ENCODE measurements at places on chromosomes 13 and 19.

DNA sequence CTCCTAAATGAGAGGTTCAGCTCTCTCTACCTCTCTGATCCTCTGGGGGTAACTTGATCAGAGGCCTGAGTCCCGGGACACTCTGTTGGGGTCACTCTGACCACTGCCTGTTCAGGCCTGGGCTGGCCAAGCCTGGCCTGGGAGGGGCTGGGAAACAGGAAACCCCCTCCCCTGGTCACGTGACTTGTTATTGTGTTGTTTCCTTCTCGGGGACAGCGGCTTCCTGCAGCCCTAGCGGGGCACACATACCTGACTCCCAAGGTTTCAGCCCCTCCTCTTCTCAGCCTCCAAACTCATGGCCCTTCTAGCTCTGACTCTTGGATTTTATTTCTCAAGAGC, at the start of gene USHBP1:
Gene USHBP1, minus strand, starts transcription at position 105 of the 339 bp plus-strand sequence. CDS start 446 bp downstream, outside the sequence.
- DNase-seq, result no peak

- DNase-seq, result peak; percentile 6
Measured at GRCh38 chr19:56566904-56567273, 379 bp upstream of the ZNF470 start.

- DNase-seq, result no peak
Measured at GRCh38 chr13:52319876-52320275, 86.1 kb downstream of the THSD1 start.

- no peak for DNase-seq
Measured at GRCh38 chr13:43784496-43784895, 2.3 kb downstream of the ENOX1 start.

- DNase-seq, result no peak
Measured at GRCh38 chr13:41658057-41658661, 200.8 kb downstream of the RGCC start.

GRCh38 chr13:99258210-99258860, at the start of gene GPR18:
Gene GPR18, minus strand, starts transcription at chr13:99258379. Its CDS starts 2,507 bp downstream, at chr13:99255872.
- DNase-seq, result no peak

DNA sequence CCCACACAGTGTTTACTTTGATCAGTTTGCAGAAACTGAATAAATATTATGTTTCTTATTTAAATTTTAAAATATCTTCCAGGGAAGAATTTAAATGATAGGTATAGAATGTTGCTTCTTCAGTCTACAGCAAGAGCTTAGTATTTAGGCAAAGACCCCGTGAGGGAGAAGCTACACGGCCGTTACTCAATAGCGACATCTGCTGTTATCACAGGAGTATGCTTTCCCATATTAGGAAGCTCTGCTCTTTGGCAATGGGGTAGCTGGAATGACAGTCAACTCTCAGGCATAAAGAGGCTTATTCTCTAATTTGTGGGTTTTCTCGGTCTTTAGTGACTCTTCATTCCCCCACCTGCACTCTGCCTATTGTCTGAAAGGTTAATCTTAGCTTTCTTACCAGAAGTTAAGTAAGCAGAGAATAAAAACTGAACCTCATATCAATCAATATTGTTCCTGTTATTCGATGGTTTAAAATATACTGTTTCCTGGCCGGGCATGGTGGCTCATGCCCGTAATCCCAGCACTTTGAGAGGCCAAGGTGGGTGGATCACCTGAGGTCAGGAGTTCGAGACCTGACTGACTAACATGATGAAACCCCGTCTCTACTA, 13.2 kb upstream of the LHFPL6 start:
- peak; percentile 2 for DNase-seq

GRCh38 chr19:13430790-13431582, 75.3 kb downstream of the CACNA1A start:
- DNase-seq, result peak; percentile 12

GRCh38 chr19:54107876-54108490, 5.3 kb downstream of the NDUFA3 start:
- no peak for DNase-seq

- DNase-seq, result no peak
Measured at GRCh38 chr19:1819341-1820255, 7.5 kb upstream of the ATP8B3 start.

DNA sequence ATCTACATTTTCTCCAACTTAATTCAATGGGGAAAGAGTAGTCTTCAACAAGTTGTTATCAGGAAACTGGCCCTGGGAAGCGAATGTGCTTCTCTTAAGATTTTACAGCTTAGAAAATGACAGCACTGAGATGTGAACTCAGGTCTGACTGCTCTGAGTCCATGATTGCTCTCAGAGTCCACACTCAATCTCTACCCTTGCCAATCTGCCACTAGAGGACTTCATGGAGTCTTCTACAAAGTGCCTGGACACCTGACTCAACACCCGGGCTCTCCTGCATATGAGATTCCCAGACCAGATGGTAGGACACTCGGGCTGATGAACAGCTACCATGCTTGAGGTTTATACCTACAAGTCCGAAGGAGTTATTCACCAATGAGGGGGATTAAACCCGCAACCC, 74.8 kb downstream of the ABCC4 start:
- no peak for DNase-seq

DNA sequence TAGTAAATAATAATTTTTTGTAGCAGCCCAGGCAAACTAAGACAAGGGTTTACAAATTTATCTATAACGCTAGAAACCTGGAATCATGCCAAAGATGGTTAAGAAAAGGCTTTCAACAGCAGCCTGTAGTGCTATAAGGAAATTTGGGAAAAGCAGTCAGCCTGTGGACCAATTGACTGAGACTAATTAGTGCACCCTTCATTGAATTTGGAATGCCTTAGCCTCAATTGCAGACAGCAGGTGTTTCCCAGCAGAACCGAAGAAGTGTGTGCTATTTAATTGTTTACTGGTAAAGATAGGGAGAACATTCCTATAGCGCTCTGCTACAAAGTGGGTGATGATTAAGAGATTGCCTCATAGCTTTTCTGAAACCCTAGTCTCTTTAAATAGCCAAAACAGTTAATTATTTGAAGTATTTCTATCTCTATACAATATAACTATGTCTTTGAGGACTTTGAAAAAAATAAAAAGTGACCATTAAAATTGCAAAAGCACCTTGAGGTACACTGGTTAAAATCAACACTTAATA, 1884.3 kb upstream of the PCDH20 start:
- DNase-seq, result no peak

DNA sequence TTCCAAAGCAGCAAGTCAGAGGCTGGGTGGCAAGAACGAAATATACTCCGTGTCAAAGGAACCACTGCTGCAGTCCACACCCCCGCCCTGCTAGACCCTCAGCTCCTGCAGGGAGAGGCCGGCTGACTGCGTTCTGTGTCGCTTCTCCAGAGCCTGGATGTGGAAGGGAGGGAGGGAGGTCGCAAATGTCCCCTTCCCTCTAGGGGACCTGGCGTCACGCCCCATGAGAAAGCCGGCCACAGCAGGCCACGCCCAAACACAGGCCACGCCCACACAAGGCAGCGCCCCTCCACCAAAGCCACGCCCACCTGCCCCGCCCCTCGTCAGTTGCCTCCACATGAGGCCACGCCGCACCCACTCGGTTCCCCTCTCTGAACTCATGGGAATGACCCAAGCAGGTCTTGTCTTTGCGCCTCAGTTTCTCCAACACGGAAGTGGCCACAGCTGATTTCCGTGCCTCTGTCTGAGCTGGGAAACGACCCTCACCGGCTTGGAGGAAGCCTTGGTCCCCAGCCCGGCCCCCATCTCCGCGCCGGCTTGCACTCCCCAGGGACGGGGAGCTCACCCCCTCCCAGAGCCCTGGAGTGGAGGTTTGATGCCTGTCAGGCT, 38.4 kb upstream of the TCF3 start:
- DNase-seq, result no peak

DNA sequence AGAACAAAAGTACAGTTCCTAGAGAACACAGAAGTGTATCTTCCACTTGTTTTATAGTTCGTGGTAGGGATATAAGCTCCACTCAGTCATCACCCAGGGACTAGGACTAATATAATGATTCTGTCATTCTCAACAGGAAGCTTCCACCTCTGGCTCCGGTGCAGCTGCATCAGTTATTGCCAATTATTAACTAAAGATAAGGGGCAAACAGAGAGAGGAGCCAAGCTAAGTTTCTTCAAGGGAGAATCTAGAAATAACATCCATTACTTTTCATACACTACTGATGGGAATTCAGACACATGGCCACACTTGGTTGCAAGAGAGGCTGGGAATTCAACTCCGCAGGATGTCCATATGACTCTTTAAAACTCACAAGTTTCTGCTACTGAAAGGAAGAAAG, 917.9 kb downstream of the OLFM4 start:
- DNase-seq, result no peak

DNA sequence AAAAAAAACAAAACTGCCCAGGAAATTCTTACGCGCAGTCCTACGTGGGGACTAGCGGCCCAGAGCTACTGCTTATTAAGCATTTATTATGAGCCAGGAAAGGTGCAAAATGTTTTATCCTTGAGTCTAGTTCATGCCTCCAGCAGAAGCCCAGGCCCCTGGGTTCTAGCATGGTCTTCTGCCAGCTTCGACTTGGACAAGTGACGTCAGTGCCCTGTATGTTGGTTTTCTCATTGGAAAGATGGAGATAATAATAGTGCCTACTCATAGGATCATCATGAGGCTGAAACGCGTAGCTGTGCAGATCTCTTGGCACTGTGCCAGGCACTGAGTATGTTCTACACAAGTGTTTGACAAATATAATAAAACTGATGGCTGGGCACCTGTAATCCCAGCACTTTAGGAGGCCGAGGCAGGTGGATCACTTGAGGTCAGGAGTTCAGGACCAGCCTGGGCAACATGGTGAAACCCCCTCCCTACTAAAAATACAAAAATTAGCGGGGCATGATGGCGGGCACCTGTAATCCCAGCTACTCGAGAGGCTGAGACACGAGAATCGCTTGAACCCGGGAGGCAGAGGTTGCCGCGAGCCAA, 12.4 kb upstream of the SULT2B1 start:
- no peak for DNase-seq

All from stimulated activated CD8-positive, alpha-beta memory T cell treated with anti-CD3 and anti-CD28 coated beads, Interleukin-15, amount 100 ng/mL, for 24 hours (primary cell).